Cerebellar cortex (tissue), 1 donor: ENCODE measurements at places on chromosomes 7 and 10.

DNA sequence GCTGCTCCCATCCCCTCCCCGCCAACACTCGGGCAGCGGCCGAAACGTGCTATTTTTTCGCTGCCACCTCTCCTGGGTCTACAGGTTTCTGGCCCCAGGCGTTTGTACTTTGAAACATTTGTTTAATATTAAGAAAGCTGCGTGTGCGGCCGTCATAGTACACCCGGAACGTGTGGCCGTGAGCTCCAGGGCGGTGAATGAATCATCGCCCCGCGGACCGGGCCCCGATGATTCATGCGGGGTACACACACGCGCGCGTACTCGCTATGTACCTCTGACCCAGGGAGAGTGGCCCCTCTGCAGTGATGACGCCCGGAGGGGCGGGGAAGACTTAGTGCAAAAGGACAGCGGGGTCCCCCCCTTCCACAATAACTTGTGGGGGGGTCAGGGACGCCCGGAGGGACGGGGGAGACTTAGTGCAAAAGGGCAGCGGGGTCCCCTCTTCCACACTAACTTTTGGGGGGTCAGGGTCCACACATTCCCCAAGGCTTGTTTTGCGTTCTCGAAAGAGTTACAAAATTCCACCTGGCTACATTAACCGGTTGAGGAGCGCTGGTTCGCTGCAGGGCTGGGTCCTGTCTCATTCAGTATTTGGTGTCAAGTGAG, 56.5 kb upstream of the PCGF5 start:
- DNase-seq, result peak; percentile 41

GRCh38 chr7:28754027-28754426, 204.1 kb downstream of the TRIL start:
- peak; percentile 58 for DNase-seq

DNA sequence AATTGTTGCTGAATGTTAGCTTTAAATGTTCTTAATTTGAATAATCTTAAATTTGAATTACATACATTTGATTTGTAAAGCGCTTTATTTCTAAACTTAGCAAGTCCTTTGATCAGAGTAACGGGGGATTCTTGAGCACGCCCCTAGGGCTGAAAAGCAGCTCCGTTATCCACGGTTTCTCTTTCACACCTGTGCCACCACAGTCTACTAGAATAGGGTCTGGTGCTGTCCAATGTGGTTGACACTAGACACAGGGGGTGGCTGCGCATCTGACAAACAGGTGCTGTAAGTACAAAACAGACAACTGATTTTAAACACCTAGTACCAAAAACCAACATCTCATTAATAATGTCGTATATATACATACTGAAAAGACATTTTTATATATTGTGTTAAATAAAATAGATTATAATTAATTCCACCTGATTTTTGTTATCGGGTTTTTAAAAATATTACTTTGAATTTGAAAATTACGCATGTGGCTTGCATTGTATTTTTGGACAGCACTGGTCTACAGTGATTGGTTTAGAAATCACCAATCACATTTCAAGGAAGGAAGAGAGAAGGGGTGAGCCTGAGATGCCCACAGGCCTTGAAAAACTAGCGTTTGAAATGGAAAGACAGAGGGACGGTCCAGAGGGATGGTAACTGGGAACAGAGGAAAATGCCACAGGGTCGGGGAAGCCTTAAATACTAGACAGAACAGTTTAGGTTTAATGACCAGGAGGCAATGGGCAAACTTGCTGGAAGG, 7.3 kb downstream of the SEPHS1 start:
- peak; percentile 78 for DNase-seq

GRCh38 chr7:13577566-13578145, 411.8 kb downstream of the ETV1 start:
- DNase-seq, result no peak

DNA sequence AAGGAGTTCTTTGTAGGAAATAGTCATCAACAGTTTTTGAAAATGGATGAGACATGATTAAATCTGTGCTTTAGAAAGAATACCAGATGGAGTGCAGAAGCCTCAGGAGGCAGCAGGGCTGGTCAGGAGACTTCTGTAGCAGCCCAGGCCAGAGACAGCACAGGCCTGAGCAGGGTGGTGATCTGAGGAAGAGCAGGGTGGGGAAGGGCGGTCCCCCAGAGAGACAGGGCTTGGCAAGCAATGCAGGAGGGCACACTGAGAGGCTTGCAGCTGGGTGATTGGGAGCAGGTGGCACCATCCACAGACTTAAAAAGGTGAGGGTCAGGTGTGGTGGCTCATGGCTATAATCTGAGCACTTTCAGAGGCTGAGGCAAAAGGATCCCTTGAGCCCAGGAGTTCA, 4.3 kb upstream of the SMKR1 start:
- DNase-seq, result no peak

GRCh38 chr7:69295977-69296376, 302.3 kb upstream of the AUTS2 start:
- DNase-seq, result no peak

- DNase-seq, result peak; percentile 16
These were observed 239.1 kb downstream of the PHF14 start for GRCh38 chr7:11212816-11213215.

- DNase-seq, result no peak
These were observed 5.9 kb upstream of the LRMDA start for GRCh38 chr10:75425291-75426079.

- DNase-seq, result no peak
These were observed 80.3 kb downstream of the EBF3 start for GRCh38 chr10:129883626-129884397.

GRCh38 chr10:13528875-13529713, at the start of gene BEND7:
Gene BEND7, minus strand, starts transcription at chr10:13529014. Its CDS starts 481 bp downstream, at chr10:13528533.
- peak; percentile 14 for DNase-seq

GRCh38 chr7:31873816-31874597, 187.0 kb downstream of the PPP1R17 start:
- no peak for DNase-seq

- no peak for DNase-seq
These were observed 36.7 kb upstream of the GRID1 start for GRCh38 chr10:86403183-86403797.

DNA sequence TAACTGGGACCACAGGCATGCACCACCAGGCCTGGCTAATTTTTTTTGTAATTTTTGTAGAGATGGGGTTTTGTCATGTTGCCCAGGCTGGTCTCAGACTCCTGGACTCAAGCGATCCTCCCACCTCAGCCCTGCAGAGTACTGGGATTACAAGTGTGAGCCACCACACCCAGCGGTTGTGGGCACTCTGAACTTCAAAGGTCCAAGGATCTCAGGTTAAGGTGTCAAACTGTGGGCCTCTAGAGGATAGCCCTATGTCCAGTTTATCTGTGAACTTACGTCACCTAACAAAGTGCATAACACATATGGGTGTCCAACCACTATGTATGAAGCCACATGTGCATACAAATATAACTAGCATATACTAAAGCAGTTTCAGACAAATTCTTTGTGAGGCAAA, 3.2 kb upstream of the IL2RA start:
- no peak for DNase-seq

GRCh38 chr7:157853789-157854065, 516.9 kb downstream of the DNAJB6 start:
- DNase-seq, result no peak

DNA sequence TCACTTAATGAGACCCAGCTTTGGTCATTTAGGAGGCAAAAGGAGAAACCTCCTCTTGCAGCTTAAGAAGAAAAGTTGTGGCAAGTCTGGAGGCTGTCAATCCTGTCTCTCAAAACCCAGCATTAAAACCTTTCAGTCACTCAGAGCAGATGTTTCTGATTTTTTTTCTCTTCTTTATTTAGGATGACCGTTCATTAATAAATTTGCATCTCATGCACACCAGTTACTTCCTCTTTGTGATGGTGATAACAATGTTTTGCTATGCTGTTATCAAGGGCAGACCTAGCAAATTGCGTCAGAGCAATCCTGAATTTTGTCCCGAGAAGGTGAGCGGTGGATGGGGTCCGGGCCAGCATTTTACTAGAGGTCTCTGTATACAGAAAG, 32.0 kb downstream of the TMEM248 start:
- DNase-seq, result no peak

- no peak for DNase-seq
These were observed 2.7 kb upstream of the C7orf25 start for GRCh38 chr7:42914421-42915045.

- DNase-seq, result no peak
These were observed 1.2 kb upstream of the MLLT10 start for GRCh38 chr10:21532694-21533466.

GRCh38 chr10:93190372-93190771, 116.7 kb downstream of the CYP26A1 start:
- DNase-seq, result no peak

DNA sequence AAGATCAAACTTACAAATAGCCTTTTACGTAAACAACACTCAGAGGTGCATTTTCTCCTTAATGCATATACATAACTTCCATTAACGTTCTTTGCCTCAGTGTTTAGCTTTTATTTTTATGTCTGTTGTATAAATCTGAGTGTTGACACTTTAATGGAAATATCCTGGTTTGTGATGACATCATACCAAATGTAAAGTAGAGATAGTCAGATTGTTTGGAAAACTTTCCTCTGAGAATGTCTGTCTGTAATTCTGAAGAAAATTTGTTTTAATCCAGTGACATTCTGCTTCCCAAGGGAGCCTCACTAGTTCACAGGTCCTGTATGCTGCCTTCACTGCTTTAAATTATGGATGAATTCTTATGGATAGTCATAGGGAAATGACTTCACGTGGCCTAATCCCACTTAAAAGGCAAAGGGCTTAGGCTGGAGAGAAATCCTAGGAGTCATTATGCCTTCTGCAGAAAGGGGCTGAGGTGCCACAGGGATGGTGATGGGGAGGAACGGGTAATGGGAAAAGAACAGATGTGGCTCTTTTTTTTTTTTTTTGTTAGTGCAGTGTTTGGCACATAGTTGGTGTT, 93.2 kb downstream of the DNAJB9 start:
- no peak for DNase-seq

GRCh38 chr7:8481752-8482446, 48.5 kb downstream of the NXPH1 start:
- no peak for DNase-seq

GRCh38 chr10:122492999-122493481, 31.7 kb downstream of the HTRA1 start:
- no peak for DNase-seq

DNA sequence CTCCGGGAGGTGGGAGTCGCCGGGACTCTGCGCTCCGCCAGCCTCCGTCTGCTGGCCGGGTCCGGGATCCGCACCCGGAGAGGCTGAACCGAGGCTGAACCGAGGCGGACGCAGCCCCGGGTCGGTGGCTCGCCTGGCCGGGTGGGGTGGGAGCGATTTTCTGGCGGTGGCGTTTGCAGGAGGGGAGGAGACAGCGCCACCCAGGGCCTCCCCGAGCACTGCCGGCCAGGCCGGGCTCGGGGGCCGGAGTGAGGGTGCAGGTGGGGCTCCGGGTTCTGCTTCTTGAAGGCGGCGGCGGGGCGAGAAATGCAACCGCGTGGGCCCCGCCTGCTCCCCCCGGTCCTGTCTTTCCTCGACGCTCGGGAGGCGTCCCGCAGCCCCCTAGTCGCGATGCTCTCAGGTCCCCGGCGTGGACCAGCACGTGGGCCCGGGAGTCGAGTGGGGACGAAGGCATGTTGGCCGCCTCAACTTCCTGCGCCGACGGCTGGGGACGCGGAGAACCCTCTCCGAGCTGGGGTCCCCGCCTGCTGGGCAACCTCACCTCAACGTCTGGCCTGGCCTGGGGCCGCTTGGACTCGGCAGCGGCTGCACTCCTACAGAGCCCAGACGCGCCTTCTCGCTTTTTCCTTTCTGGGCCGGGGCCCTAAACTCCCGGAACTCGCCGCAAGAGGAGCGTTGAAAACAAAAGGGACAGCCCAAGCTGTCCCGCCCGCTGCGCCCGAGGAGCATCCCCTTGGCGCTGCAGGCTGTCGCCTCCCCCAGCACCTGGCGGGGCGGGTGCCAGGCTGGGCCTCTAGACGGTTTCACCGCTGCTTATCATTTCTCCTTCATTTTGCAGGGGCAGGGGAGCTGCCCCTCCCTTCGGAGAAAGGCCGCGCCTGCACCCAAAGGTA, 25.2 kb upstream of the VAX1 start:
- no peak for DNase-seq

- no peak for DNase-seq
These were observed 174.8 kb downstream of the FOXP2 start for GRCh38 chr7:114589436-114589835.

DNA sequence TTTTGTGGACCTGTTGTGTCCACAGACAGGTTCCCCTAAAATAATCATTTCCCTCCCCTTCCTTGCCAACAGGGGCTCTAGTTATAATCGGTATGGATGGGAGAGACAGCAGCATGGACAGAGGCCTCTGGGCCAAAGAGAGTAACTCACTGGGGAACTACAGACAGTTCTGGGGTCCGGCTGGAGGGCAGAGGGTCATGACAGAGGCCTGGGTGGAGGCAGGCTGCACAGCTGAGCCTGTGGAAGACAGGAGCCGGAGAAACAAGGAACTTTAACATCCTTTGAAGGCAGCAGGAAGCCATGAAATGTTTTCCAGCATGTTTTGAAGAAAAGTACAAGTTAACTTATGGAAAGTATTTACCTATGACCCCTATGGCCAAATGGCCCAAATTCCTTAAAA, 68.6 kb downstream of the PDIA4 start:
- no peak for DNase-seq

DNA sequence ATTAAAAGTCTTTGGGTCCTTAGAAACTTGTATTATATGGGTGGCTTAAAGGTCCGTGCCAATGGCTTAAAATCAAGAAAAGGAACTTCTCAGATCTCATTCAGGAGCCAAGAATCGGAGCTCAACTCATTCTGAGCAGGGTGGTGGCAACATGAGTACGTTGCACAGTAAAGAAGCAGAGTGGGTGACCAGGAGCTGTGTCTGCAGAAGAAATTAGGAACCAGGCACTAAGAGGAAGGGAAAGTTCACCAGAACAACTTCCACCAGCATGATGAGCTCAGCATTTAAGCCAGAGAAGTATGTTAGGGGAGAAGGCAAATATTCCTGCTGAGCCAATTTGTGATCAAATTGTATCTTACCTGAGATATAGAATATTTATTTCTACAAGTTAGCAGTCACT, 236.0 kb upstream of the NRP1 start:
- no peak for DNase-seq

GRCh38 chr7:26675143-26675887, 189.1 kb downstream of the SKAP2 start:
- no peak for DNase-seq

DNA sequence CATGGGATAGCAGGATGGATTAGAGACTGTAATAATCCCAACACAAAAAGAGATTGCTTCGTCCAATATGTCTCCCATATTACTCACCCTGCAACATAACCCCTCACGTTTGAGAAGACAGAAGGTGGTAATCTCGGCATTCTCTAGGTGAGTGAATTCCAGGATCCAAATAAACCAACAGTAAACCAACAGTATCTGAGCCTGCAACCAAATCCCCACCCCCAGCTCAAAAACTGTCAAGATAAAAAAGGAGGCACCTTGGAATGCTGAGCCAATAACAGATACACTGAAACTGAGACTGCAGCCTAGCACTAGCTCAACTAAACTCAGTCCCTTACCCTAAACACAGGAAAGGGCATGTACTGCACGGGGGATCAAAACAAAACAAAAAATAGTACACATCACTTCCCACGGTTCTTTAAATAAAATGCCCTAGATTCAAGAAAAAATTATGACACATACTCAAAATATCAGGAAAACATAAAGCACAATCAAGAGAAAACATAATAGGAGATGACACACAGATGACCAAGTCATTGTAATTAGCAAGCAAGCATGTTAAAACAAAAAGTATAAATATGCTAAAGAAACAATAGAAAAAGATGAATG, 28.0 kb downstream of the IPMK start:
- DNase-seq, result no peak
